ENCODE measurements at places on chromosomes 2 and 18. TPM values are rescaled to one million over a fixed set of nuclear protein-coding genes. Genes with fewer than 3 reads are reported as not detected.

- DNase-seq, result no peak
Measured at GRCh38 chr2:69061525-69061924, 48.5 kb downstream of the ANTXR1 start.

Gene CREG2
- not detected for total RNA-seq

- no peak for DNase-seq
Measured at GRCh38 chr18:73952296-73952946, 195.2 kb downstream of the FBXO15 start.

DNA sequence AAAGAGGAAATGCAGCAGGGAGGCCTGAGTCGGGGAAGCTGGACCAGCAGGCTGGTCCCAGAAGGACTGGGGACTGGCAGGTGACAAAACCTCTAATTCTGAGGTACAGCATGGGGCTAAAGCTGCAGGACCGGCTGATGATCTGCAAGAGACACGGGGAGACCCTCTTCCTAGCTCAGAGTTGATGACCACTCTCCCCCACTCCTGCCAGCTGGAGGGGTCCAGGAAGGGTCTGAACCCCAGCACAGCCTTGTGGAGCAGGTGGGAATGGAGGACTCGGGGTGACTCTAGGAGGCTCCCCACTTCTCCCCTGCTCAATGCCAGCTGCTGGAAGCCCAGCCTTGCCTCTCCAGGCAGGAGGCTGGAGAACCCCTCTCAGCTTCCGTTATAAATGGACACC, 67.7 kb downstream of the TWIST2 start:
- no peak for DNase-seq

Gene PIEZO2
- total RNA-seq, result not detected

DNA sequence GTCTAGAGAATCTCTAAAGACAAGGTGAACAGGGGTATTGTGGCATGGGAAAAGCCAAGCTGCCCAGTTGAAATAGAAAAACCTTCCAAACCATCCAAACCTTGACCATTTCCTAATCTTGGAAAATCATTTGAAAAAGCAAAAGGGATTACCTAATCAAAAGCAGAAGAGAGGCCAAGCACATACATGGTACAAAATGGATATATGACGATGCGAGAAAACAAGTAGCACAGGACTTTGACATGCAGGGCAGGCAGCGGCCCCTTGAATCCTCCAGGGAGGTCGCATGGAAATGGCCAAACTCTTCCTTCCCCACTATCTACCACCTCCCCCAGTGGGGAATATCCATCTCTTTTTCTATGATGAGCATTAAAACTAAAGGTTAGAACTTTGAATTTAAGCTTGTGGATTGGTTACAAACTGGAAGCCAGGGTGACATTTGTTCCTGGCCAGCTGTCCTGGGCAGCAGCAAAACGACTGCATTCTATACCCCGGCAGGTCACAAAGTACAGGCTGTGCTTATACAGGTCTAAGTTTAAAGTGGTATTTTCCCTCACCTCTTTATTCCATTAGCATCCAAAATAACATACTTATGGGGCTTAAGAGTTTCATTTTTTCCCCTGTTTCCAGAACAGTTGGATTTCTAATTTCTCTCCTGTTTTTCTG, 24.7 kb downstream of the MYOM1 start:
- DNase-seq, result no peak

Gene POTEC
- not detected for total RNA-seq

- no peak for DNase-seq
Measured at GRCh38 chr18:27377251-27377650, 192.1 kb upstream of the CHST9 start.

DNA sequence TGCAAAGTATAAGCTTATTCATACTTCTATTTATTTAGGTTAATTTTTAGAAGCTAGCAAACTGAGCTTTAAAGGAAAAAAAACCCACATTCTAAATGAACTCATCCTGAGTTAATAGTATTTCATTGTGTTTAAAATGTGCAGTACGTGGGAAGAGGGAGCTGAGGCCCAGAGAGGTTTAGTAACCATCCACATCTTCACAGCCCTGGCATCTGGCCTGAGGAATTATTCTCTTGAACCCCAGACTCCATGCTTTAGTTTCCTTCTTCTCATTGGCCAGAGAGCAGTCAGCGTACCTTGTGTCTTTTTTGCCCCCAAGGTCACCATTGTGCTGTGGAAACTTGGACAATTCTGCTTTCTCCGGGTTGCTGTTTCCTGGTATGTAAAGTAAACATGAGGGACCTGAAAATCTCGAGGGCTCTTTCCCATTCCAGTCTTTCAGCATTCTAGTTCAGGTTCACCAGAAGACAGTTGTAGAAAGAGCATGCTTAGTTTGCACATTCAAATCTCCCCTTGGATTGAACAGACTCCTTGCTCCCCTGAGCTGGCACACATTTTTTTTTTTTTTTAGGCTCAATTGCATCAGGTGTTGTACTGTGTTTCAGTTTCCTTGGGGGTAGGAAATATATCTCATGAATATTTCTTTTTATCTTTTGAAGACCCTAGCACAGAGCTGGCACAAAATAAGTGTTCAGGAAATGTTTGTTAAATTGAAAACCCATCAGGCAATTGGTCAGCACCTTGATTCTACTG, 81.4 kb downstream of the MYCN start:
- DNase-seq, result no peak

GRCh38 chr2:184294831-184295230, 303.5 kb upstream of the ZNF804A start:
- DNase-seq, result no peak

- peak; percentile 9 for DNase-seq
Measured at GRCh38 chr2:236568068-236568921, 1.3 kb upstream of the ACKR3 start.

Gene UCN
- total RNA-seq, result 1.8 TPM

GRCh38 chr2:176081376-176081836, 2.4 kb downstream of the EVX2 start:
- no peak for DNase-seq

Gene RNF152
- 0.56 TPM for total RNA-seq

- no peak for DNase-seq
Measured at GRCh38 chr2:24945907-24946306, 25.8 kb downstream of the DNAJC27 start.

DNA sequence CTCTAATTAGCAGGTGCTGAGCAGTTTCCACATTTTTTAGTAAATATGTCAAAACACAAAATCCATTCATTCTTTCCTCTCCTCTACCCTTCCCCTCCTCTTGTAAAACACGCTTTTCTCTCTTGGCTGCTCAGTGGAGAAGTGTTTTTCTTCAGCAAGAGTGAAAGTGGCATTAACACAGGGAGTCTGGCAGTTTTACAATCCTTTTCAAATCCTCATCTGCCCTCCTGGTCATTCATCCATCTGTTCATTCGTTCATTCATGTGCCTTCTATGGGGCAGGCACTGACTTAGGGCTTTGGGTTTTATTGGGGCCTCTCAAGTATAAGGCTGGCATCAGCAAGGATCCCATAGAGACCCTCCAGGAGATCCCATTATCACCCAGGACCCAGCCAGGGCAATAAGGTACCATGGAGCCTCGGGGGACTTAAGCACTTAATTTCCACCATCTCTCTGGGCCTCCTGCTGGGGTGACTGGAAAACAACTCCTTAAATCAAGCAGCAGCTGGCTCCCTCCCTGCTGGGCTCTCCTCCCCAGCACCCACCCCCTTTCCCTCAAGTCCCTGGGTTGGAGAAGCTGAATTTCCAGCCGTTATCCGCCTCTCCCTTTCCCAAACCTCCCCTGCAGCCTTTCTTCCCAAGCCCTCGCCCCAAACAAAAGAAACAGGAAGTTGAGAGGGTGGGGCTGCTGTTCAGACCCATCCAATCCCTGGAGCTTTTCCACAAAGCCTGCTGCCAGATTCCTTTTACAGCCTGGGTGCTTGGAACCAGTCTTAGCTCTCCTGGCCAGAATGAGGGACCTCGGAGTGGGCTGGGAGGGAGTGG, 32.6 kb downstream of the MARCHF4 start:
- no peak for DNase-seq

Gene ZNF396
- total RNA-seq, result 0.60 TPM

Measured in activated T-helper 1 cell treated with anti-CD3 and anti-CD28 coated beads, Interleukin-12 subunit alpha, Interleukin-12 subunit beta, Interleukin-2, Interleukin-4 antibody, amounts not matched to agents 30 ng/mL and 10 ng/mL and 1 ng/mL, durations not matched to agents 14 hours and 24 hours and 36 hours (primary cell).